Ecto neural progenitor cell (in vitro differentiated cells): ENCODE measurements at places on chromosomes 2 and 18.

- DNase-seq, result no peak
Measured at GRCh38 chr2:197759013-197759412, 26.1 kb downstream of the BOLL start.

DNA sequence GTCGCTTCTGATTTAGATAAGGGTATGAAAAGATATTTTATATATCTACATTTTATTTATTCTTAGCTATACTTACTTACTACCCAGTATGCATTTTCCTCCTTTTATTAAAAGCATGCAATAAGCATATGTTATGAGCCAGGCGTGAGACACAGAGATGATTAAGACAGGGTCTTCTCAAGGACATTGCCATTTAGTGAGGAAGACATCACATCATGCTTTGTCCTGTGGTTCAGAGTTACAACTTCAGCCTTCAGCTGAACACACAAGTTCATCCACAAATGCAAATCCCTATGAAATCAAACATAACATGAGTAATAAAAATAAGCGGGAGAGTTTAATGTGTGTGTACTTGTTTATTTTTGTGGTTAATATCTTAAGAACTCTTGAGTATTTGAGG lies 30.2 kb downstream of the GRHL1 start:
- DNase-seq, result no peak

DNA sequence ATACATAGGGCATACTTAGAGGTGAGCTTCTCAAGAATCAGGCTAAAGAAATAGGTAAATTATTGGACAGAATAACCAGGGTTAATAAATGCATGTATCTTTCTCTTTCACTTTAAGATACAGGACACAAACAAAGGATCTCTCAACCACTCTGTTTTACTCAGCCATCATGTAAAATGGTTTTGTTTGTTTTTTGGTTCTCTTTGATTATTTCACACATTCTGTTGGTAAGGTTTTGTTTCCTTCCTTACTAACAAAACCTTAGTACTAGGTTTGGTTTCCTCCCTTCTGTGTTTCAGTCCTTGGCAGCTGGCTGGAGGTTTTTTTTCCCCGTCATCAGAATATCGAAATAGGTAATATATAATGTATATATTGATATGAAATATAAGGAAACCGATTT lies 1506.8 kb upstream of the TMEFF2 start:
- DNase-seq, result no peak

- DNase-seq, result no peak
Measured at GRCh38 chr2:172093416-172094293, 8.3 kb downstream of the DLX1 start.

DNA sequence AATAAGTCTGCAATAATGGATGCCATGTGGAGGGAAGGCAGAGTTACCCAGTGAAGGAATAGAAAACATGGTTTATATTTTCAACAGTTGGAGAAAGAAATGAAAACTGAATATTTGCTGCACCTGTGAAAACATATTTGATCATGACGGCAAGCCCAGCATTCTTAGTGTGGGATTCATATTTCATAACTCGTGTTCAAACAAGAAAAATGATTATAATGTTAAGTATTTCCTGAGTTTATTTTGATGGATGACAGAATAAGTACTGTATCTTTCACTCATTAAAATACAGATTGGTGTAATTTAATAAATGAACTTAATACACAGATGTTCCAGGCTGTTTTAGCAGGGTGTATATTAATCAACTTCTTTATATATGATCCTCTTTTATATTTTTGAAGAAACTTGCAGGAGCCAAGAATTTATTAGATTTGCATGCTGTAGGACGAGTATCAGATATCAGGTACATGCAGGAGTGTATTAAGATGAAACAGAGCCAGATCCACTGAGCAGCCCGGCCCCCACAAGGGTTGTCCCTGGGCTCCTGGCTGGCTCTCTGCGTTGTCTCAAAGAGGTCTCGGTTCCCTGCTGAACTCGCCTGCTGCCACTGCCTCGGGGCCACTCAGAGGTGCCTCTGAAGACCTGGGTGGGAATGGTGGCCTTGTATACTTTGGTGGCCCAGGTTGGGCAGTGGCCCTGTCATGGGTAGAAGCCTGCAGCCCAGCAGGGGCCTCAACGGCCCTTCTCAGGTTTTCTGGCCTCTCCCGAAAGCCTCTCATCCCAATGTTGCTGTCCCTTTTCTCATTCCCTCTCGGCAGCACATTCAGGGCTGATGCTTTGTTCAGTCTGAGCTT lies 95.0 kb upstream of the LDAH start:
- no peak for DNase-seq

- DNase-seq, result no peak
Measured at GRCh38 chr2:100214265-100214971, 72.0 kb upstream of the AFF3 start.

DNA sequence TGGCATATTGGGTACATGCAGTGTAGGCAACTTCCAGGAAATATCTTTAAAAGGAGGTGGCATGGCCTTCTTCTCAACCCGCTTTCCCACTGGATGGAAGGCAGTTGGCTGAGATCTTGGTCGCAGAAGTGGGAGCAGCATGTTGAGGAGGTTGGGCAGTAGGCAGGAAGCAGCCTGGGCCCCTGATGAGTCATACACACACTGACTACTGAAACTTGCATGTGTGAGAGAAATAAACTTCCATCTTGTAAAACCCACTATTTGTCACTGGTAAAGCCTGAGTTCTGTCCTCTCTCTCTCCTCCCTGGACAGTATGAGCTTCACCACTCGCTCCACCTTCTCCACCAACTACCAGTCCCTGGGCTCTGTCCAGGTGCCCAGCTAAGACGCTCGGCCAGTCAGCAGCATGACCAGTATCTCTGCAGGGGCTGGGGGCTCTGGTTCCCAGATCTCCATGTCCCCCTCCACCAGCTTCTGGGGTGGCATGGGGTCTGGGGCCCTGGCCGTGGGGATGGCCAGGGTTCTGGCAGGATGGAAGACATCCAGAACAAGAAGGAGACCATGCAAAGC lies 233.8 kb upstream of the SPRED2 start:
- DNase-seq, result no peak

DNA sequence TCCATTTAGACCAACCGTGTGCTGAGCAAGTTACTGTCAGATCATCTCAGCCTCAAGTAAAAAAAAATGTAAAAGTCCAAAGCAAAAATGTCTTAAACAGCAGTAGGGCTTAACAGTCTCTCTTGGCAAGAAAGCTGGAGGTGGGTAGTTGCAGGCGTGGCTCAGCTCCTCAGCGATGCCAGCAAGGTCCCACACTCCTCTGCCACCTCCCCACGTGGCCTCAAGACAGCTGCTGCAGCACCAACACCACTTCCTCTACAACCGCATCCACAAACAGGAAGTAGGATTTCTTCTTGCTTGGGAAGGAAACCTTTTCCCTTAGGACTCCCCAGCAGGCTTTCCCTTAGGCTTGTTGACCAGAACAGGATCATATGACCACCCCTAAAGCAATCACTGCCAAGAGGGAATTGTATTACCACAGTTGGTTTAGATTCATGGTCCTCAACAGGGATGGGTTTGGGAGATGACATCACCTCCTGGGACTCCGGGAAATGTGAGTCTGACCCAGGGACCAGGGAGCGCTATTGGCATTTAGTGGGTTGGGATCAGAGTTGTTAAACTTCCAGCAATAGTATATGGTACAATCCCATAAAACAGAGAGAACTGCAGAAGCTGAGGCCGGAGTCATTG lies 97.1 kb downstream of the MAPK4 start:
- DNase-seq, result no peak

- DNase-seq, result no peak
Measured at GRCh38 chr2:187009483-187010239, 160.7 kb upstream of the ZSWIM2 start.

- DNase-seq, result no peak
Measured at GRCh38 chr18:75643083-75643482, 215.6 kb upstream of the SMIM21 start.
